ENCODE measurements at places on chromosomes 1 and 21. TPM values are rescaled to one million over a fixed set of nuclear protein-coding genes. Genes with fewer than 3 reads are reported as not detected.

Gene KCNE1
- total RNA-seq, result 0.31 TPM

Gene ANKRD34A
- total RNA-seq, result 0.50 TPM

Gene FAM163A
- total RNA-seq, result not detected

Gene AMPD1
- not detected for total RNA-seq

Gene B3GALT2
- not detected for total RNA-seq

Gene ERICH3
- total RNA-seq, result not detected

Gene C1orf185
- not detected for total RNA-seq

Gene PTPRC
- total RNA-seq, result 0.79 TPM

Gene PCAT6
- total RNA-seq, result 3.6 TPM

Gene CELF3
- not detected for total RNA-seq

Gene AKR7A3
- 2.5 TPM for total RNA-seq

Gene HSD3B2
- total RNA-seq, result not detected

Gene ERMAP
- total RNA-seq, result 31.2 TPM

Gene SASS6
- 5.1 TPM for total RNA-seq

Gene IRF6
- total RNA-seq, result 50.9 TPM

Gene TSPEAR
- not detected for total RNA-seq

Gene LCE3E
- not detected for total RNA-seq

DNA sequence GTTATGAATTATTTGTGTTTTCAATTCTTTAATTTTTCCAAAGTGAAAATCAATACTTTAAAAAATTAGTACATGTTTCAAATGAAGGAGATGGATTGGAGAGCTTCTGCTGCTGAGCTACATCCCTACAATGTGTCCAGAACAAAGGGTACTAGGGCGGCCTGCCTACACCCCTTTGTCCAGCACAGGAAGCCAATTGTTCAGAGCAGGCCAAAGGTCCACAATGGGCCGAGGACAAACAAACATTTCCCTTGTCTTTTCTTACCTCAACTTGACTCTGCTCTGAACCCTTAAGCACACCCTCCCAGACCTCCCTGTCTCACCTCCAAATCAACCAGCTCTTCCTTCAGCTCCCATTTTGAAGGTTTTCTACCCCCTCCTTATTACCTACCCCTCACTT lies 39.4 kb upstream of the CAMK1G start:
- DNase-seq, result no peak
- H3K4me3 ChIP-seq, result no peak overlapping the region
- H3K27ac ChIP-seq, result no peak overlapping the region
- no peaks in the 10 kb centered on the region for H3K27me3 ChIP-seq
- peaks cover 24% of the 10 kb centered on the region for H3K4me1 ChIP-seq

DNA sequence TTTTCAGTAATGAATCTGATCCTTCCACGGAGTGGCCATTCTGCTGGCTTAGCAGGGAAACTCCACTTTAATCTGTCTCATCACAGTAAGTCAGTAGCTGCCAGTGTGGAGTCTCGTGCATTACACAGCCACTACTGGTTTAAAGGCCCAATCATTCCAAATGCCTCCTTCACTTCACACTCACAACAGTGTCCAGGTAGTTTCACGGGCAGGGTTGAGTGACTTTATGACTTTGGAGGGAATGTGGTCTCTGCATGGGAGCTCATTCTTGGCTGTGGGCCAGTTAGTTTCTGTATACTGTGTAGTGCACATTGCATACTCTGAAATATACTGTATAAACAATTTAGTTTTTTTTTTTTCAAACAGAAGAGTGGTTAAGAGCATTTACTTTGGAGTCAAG lies 34.6 kb upstream of the C1orf87 start:
- no peaks in the 10 kb centered on the region for H3K4me1 ChIP-seq
- no peak overlapping the region for H3K27ac ChIP-seq
- no peaks in the 10 kb centered on the region for H3K36me3 ChIP-seq
- no peaks in the 10 kb centered on the region for H3K27me3 ChIP-seq

DNA sequence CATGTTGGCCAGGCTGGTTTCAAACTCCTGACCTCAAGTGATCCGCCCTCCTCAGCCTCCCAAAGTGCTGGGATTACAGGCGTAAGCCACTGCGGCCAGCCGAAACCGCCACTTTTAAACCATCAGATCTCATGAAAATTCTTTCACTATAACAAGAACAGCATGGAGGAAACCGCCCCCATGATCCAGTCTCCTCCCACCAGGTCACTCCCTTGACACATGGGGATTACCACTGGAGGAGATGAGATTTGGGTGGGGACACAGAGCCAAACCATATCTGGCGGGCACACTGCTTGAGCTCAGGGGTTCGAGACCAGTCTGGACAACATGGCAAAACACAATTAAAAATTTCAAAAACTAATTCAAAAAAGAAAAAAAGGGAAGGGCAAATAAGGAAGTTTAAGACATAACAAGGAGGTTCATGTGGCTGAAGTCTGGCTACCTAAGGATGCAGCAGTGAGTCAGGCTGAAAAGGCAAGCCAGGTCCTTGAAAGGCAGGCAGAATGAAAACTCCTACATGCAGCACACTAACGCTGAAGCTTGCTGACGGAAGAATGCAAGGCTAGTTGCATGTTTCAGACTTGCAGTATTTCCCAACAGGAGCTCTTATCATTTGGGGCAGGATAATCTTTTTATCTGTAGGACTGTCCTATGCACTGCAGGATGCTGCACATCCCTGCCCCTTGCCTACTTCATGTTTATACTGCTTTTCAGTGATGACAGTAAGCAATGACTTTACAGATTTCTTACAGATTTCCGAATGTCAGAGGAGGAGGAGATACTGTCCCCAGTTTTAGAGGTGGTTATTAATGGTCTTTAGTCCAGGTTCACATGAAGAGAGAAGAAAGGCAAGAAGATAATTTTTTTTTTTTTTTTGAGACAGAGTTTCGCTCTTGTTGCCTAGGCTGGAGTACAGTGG lies 49.3 kb downstream of the FBXO42 start:
- no peak for DNase-seq
- no peak overlapping the region for H3K4me3 ChIP-seq
- no peak overlapping the region for H3K27ac ChIP-seq
- H3K4me1 ChIP-seq, result no peaks in the 10 kb centered on the region
- H3K36me3 ChIP-seq, result no peaks in the 10 kb centered on the region
- no peaks in the 10 kb centered on the region for H3K27me3 ChIP-seq

DNA sequence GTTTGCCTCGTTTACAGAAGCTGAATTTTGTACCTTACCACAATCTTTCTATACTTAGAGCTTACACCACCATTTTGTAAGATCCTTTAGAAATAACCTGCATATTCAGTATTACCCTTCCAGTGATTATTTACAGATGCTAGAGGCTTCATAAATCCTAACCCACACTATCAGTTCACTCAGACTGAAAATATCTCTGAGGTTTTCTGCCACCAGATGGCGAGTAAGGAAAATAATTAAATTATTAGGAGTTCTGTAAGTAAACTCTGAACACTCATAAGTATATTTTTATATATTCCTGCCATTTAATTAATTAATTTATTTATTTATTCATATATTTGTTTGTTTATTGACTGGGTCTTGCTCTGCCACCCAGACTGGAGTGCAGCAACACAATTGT lies 1635.2 kb downstream of the PLA2G4A start:
- H3K27me3 ChIP-seq, result no peaks in the 10 kb centered on the region
- H3K27ac ChIP-seq, result no peak overlapping the region
- H3K36me3 ChIP-seq, result no peaks in the 10 kb centered on the region
- DNase-seq, result no peak

GRCh38 chr1:175232335-175232734 lies 39.8 kb upstream of the KIAA0040 start:
- no peaks in the 10 kb centered on the region for H3K27me3 ChIP-seq
- no peaks in the 10 kb centered on the region for H3K36me3 ChIP-seq
- DNase-seq, result no peak
- no peak overlapping the region for H3K27ac ChIP-seq

GRCh38 chr1:22772014-22772413 lies 61.4 kb downstream of the EPHB2 start:
- no peaks in the 10 kb centered on the region for H3K36me3 ChIP-seq
- DNase-seq, result no peak

GRCh38 chr1:86068841-86069756 lies 87.5 kb downstream of the COL24A1 start:
- no peaks in the 10 kb centered on the region for H3K36me3 ChIP-seq
- H3K4me3 ChIP-seq, result no peak overlapping the region
- no peaks in the 10 kb centered on the region for H3K27me3 ChIP-seq
- no peak for DNase-seq

DNA sequence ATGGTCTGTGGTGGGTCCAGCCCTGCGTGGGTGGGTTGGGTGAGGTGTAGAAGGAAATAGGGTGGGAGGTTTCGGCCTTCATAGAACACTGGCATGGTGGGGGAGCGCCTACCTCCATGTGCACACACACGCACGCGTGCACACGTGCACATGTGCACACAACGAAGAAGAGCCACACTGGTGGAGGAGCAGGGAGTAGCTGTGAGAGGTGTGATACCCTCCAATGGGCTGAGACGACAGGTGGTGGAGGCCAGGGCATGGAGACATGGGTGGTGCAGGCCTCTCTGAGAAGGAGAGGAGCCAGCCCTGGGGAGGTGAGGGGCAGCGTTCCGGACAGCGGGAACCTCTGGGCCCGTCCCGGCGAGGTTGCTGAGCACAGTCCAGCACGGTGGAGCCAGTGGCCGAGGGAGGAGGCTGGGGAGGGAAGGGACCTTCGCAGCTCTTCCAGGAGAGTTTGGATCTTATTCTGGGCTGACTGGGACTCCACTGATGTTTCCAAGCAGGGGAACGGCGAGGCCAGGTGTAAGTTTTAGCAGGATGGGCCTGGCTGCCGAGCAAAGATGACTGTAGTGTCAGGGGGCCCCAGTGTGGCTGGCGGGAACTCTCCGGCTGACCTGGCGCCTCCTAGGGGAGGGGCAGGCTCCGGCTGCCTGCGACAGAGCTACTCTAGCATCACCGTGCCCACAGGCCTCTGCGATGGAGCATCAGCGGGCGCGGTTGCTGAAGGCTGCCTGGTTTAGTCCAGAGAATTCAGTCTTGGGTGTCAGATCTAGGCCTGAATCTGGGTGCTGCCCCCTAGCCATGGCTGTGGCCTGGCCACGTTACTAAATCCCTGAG lies 107.2 kb downstream of the ARHGEF10L start:
- no peak for DNase-seq
- no peak overlapping the region for H3K27ac ChIP-seq
- H3K36me3 ChIP-seq, result no peaks in the 10 kb centered on the region
- H3K4me1 ChIP-seq, result no peaks in the 10 kb centered on the region
- no peak overlapping the region for H3K4me3 ChIP-seq

DNA sequence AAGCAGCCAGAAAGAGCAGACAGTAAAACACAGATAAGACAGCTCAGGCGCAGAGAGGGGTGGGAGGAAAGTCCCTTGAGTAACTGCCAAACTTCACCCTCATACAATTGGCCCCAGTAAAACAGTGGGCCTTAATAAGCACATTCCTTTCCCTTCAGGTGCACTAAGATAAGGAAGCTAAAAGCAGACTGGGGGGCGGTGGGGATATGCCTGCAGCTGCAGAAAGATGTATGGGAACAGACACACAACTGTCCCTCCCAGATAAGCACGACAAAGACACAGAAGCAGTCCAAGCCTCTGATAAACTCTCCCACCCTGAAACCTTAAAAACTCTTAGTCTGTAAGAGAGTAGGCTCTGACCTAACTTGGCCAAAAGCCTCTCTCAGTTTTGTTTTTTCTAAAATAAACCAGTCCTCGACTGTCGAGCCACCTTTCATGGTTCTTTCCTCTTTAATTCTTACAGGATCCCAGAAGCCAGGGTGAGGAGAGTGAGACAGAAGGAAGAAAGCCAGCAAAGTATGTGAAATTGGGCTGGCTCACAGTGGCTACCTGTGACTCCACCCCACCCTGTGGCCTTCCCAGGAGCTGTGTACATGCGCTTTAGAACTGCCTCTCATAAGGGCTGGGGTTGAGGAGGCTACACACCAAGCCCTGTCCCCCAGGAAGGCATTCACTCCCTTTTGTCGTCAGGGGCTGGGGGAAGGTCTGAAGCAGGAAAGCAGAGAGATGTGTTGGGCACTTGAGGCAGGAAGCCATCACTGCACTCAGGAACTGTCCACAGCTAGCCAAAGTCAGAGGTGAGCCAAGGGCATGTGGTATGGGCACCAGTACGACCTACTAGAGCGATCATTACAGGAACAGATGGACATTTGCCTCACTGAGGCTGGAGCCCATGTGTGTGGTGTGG lies 4.6 kb downstream of the PGLYRP4 start:
- H3K4me1 ChIP-seq, result no peaks in the 10 kb centered on the region
- H3K27ac ChIP-seq, result no peak overlapping the region
- no peak for DNase-seq
- peaks cover 50% of the 10 kb centered on the region for H3K27me3 ChIP-seq
- H3K4me3 ChIP-seq, result no peak overlapping the region
- H3K36me3 ChIP-seq, result no peaks in the 10 kb centered on the region

GRCh38 chr1:29415861-29416260 lies 179.5 kb downstream of the PTPRU start:
- no peak overlapping the region for H3K27ac ChIP-seq
- H3K36me3 ChIP-seq, result no peaks in the 10 kb centered on the region
- no peak overlapping the region for H3K4me3 ChIP-seq
- no peak for DNase-seq

GRCh38 chr1:116682641-116683221 lies 15.2 kb upstream of the IGSF3 start:
- H3K27ac ChIP-seq, result no peak overlapping the region
- H3K36me3 ChIP-seq, result no peaks in the 10 kb centered on the region
- no peak for DNase-seq
- H3K4me1 ChIP-seq, result peaks cover 9% of the 10 kb centered on the region
- no peak overlapping the region for H3K4me3 ChIP-seq
- no peaks in the 10 kb centered on the region for H3K27me3 ChIP-seq

DNA sequence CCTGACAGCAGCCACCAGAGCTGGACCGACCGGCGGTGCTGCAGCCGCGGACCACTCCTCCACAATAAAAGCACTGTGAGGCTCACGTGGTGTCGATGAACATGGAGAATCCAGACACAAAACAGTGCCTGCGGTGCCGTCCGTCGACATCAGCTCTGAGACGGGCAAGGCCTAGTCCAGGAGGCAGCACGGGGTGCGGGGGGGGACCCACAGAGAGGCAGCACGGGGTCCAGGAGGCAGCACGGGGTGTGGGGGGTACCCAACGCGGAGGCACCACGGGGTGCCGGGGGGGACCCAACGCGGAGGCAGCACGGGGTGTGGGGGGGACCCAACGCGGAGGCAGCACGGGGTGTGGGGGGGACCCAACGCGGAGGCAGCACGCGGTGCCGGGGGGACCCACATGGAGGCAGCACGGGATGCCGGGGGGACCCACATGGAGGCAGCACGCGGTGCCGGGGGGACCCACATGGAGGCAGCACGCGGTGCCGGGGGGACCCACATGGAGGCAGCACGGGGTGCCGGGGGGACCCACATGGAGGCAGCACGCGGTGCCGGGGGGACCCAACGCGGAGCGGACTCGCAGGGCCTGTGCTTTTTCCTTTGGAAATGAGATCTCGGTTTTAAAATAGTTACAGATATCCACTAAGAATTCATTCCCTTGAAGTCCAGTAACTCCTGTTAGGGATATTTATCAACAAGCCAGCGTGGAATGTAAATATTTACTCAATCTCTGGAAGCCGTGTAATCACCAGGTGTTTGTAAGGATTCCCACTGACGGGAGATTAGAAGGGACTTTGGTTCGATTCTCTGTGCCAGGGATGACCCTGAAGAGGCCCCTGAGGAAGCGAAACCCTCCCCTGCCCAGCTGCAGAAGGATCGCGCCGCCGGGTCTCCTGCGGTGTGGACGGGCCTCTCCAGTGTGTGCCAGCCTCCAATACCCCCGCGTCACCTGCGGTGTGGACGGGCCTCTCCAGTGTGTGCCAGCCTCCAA lies 52.1 kb downstream of the COL6A1 start:
- H3K4me3 ChIP-seq, result no peak overlapping the region
- no peaks in the 10 kb centered on the region for H3K36me3 ChIP-seq
- H3K4me1 ChIP-seq, result no peaks in the 10 kb centered on the region
- no peak overlapping the region for H3K27ac ChIP-seq
- DNase-seq, result no peak
- no peaks in the 10 kb centered on the region for H3K27me3 ChIP-seq

- peak overlapping the region; percentile 87 for H3K4me3 ChIP-seq
- peaks cover 70% of the 10 kb centered on the region for H3K4me1 ChIP-seq
- no peaks in the 10 kb centered on the region for H3K27me3 ChIP-seq
Observed at GRCh38 chr1:94236630-94237290, 624 bp downstream of the ARHGAP29 start.
